ENCODE measurements at places on chromosomes 2 and 18.

DNA sequence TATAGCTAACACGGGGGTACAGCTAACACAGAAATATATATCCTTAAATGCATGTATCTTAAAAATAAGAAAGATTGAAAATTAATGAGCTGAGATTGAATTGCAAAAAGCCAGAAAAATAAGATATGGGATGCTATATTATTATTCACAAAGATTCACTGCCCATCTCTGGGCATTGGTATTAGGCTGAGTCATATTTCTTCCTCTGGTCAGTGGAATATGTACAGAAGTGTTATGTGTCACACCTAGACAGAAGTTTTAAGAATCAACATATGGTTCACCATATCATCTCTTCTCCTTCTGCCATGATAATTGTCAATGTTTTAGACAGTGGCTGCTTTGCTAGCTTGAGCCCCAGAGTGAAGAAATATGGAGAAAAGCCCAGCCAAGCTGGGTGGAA lies 14.0 kb upstream of the MCFD2 start:
- no peak for DNase-seq

DNA sequence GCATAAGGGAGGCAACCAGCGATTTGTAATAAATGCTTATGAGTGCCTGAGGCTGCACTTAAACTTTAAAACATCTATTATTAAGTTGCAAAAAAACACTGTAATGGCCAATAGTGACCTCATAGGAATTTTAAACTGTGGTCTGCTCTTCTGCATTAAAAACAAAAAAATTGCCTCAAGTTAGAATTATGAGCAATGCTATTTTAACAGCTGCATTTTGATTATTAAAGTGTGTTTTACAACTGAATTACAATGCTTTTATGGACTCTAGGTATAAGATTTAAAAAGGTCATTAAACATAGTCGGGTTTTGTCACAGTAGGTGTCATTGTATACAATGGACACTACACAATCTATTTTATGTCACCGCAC lies 528.7 kb upstream of the FANCL start:
- no peak for DNase-seq

GRCh38 chr2:1731963-1732768 lies 12.1 kb downstream of the PXDN start:
- DNase-seq, result no peak

DNA sequence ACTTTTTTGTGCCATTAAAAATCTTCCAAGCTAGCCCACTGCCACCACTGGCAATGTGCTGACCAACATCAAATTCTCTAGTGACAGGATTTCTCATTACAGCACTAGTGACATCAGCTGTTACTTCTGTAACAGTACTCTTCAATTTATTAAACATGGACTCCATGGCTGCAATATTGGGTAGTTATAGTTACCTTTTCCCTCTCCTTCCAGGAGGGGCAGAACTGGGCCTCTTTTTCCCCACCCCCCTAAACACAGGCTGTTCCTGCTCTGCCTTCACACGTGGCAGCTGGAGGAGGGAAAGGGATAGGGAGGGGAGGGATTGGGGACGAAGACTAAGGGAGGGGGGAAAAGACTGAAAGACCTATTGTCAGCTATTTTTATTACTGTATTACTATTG lies 38.1 kb downstream of the TRAK2 start:
- no peak for DNase-seq

DNA sequence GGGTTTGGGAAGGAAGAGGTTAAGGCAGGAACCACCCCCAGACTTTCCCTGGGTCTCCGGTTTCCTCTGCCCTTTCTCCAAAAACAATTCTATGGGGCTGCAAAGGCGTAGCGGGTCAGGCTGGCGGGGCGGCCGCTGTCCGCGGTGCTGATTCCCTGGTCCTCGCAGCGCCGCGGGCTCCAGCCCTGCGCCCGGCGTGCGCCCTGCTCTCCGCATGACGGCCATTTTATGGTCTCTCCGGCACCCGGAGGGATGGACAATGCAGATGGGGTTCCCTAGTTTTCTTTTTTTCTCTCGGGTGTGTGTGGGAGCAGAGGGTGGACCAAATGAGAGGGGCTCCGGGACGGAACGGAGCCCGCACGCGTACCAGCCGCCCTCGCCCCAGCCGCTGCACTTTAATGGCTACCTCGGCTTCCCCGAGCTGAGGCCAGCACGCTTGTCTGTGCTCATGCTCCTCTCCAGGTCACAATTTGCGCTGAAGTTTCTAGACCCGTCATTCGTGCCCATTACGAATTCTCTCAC lies 1.6 kb downstream of the ST8SIA3 start:
- no peak for DNase-seq

Data from T follicular helper cell (primary cell).